ENCODE measurements at places on chromosomes 16 and 17.

DNA sequence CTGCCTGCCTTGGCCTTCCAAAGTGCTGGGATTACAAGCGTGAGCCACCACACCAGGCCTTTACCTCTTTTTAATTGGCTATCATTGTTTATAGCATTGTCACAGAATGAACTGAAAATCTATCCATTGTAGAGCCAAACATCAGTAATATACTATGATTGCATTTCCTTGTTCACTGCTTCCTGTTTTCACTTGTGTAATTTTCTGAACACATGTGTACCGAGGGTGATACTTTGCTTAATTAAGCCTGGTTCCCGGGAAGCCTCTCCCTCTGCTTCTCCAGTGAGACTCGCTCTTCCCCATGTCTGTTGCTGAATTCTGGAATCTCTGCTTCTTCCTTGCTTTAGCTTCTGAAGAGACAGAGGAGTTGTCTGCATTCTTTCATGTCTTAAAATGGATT is 33.1 kb downstream of the POLR3E start:
- DNase-seq: no peak

GRCh38 chr17:67982686-67983382 is 13.4 kb downstream of the C17orf58 start:
- no peak for DNase-seq

DNA sequence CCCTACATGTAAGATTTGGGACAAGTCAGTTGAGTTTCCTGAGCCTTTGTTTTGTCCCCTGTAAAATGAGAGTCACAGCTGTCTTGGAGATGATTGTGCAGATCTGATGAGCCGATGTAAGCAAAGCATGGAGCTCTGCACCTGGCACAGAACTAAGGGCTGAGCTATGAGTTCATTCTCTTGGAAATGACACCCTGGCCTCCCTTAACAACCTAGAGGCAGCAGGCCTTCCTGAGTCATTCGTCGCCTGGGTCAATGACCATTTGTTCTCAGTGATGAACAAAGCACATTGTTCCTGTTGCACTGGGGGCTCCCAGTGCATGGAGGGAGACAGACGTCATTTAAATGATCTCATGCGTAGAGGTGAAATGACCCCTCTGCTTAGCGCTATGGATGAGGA is 62.8 kb upstream of the GCSH start:
- DNase-seq: no peak

- DNase-seq: no peak
These were observed 27.7 kb downstream of the NME3 start for GRCh38 chr16:1743376-1744337.

DNA sequence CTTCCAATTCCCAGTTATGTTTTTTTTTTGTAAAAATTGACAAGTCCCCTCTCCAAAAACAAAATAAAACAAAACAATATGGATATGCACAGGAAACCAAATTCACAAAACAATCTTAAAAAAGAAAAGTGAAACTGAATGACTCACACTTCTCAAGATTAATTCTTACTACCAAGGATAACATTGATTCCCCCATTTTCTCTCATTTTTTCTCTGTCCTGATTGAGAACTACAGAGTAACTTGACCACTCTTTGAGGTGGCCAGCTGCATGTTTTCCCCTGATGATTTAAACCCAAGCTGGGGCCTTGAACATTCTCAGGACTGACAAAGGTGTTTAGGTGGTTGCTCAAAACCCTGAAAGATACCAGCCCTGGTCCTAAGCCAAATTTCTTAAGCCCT is 149.0 kb downstream of the AHSP start:
- no peak for DNase-seq
